DMS 273 treated with DMSO at 0.1 percent for 48 hours (cell line): ENCODE measurements at places on chromosomes 5 and 9.

- DNase-seq, result no peak
These were observed 32.4 kb upstream of the TTC23L start for GRCh38 chr5:34806532-34806931.

DNA sequence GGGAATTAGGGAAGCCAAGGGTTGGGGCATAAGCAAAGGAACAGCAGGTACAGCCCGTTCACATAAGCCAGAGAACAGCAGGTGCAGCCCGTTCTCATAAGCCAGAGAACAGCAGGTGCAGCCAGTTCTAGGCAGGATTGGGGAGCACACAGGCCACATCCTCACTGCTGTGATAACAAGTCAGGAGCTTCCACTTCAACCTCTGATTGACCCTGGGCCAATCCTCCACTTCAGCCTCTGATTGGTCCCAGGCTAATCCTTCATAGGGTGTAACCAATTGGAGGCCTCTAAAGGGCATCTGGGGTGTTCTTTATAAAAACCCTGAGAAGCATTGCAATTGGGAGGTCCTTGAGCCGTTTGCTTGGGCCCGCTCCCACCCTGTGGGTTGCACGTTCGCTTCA, 27.5 kb downstream of the CEL start:
- no peak for DNase-seq

- DNase-seq, result no peak
These were observed 21.5 kb upstream of the TGFBI start for GRCh38 chr5:136007271-136007670.

DNA sequence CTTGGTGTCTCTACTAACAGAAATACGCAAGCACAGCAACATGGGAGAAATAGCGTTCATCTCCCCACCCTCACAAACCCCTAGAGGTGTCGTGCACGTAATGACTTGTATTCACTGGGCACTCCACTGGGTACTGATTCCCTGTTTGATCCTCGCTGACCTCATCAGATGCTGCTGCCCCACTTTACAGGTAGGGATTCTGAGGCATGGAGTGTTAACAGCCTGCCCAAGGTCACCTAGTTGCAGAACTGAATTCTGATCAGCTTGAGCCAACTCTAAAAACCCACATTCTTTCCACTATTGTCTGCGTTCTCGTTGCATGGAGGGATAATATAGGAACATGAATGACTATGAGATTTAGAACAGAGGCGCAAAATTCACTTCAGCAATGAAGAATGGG, 96.3 kb downstream of the TRIO start:
- DNase-seq, result no peak

GRCh38 chr5:17182494-17182893, 34.9 kb upstream of the BASP1 start:
- DNase-seq, result no peak

DNA sequence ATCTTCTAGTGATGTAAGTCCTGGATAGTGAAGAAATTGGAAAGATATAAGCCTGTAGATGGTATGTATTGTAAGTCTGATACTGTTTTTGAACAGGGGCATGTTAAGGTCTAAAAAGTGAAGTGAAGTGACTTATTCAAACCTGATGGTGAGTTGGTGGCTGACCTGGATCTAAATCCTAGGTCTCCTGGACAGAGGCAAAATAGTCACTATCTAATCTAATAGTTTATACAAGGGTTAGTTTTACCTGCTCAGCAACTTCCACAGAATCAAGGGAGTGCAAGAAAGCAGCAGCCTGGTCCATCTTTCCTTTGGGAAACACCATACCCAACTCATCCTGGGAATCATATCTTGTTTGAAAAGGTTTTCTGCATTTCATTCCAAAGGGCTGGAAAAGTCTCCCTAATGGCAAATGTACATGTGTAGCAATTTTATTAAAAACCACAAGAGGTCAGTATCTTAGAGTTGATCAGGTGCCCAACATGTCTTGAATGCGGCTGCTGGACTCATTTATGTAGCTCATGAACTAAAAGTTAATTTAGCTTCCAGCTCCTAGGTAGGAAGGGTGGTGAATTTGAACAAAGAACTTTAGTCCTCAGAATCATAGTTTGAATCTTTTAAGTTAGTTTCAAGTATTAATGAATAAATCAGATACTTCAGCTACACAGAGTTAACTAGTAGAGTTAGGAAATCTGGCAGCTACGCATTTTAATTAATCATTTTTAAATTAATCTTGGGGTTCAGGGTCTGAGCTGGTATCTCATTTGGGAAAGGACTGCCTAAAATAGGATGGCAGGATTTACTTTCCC, 26.0 kb downstream of the SKP2 start:
- peak; percentile 16 for DNase-seq

DNA sequence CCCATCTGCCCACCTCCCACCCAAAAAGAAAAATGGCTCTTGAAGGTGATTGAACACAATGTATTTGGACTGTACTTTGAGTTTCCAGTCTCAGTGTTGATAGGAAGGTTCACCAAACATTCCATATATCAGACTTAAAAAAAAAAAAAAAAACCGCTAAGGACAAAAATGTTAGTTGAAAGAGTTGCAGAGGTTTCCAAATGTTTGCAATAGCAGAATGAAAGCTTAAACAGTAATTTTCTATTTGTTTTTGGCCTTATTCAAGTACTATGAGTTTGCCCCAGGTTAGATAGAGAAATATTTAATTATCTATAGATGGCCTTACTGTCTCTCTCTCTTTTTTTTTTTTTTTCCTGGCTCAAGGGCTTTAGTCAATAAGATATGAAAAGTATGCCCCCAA, 6.1 kb downstream of the LRRTM2 start:
- no peak for DNase-seq

- DNase-seq, result no peak
These were observed 222.7 kb upstream of the ACO1 start for GRCh38 chr9:32161720-32162119.

DNA sequence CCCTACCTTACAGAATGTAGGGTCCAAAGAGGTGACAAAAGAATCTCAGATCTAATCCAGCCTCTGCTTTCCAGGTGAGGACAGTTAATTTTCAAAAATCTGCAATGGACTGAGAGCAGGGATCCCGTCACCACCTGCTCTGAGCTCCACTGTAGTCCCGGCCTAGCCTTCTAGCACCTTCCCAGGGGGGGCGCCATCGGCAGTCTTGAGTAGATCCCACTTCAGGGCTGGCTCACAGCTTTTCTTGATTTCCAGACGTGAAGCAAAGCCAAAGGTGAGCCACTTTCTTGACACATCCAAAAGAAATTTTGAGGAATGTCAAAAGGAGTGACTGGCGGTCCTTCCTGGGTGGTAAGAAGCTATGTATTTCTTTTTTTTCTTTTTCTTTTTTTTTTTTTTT, 114.1 kb downstream of the SYK start:
- no peak for DNase-seq

GRCh38 chr5:135655468-135655815, 76.7 kb upstream of the CXCL14 start:
- no peak for DNase-seq

GRCh38 chr9:24132244-24132643, 306.2 kb upstream of the ELAVL2 start:
- no peak for DNase-seq

- no peak for DNase-seq
These were observed 28.5 kb upstream of the UNC5A start for GRCh38 chr5:176781638-176782570.

DNA sequence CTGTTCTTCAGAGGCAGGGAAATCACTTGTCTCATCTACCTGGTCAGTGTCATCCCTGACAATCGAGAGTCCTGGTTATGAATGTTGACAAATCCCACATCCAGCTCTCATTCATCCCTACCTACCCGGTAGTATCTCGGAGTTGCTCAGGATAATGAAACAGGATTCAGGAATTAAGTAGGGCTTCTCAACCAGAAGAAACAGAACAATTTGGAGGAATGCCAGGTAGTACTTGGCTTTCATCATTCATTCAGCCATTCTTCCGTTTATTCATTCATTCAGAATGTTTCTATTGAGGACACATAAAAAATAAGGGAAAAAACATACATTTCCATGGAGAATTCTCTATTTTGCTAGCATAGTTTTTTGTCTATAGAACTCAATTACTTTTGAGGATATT, 195.0 kb downstream of the ARHGEF28 start:
- no peak for DNase-seq

- no peak for DNase-seq
These were observed 86.6 kb downstream of the LHFPL2 start for GRCh38 chr5:78562001-78562400.
